GM06990 (cell line): ENCODE measurements at places on chromosomes 2 and 18.

DNA sequence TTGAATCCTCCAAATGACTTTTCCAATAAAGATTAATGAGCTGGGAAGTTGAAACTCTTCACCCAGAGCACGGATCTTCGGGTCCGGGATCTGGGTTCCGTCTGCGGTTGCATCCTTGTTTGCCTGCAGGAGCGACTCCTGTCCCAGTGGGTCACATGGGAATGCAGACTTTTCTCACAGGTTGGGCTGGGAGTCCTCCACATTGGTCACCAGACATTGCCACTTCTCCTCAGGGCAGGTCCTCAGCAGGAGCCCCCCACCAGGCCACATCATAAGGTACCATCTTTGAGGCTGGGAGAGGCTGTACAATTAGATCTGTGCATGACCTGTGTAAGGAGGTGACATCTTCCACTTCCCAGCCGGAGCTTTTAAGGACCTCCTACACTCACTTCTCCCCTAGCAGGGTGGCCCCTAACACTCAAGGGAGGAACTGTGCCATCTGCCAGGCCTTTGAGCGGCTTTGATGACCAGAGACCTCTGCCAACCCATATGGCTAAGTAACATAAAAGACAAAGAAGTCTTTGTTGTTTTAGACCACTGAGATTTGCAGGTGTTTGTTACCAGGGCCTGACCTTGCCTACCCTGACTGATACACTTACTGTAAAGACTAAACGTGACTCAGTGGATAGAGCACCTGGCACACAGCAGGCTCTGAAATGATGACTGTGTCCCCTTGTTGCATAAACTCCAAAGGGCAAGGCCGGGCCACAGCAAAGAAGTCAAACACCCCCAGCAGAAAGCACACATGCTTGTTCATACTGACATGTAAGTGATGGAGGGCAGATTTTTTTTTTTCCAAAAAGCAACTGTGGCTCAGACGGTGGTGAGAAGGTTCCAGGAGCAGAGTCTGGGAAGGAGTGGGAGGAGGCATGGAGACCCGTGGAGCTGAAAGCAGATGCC, 7.9 kb upstream of the TEX51 start:
- DNase-seq, result no peak

GRCh38 chr2:4499316-4500030, 796.1 kb downstream of the DCDC2C start:
- DNase-seq, result no peak

GRCh38 chr2:135985826-135986393, 484 bp upstream of the DARS1 start:
- no peak for DNase-seq

GRCh38 chr2:156447761-156448160, 11.6 kb downstream of the GPD2 start:
- DNase-seq, result no peak

DNA sequence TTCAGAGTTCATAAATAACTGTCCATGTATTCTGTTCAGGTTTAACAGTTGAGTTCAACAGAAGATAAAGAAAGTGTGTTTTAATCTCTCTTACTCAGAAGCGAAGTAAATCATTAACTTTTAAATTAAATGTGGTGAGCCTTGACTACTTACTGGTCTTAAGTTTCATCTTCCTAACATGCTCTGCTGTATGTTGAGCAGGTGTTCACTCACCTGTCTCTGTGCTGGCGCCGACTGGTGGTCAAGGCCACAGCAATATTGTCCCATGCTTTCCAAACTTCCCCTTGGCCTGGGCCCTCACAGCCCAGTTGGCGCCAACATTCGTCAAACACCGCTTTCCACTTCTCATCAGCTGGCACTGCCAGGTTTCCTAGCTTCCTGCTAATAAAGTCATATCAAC, 17.0 kb upstream of the MPP4 start:
- no peak for DNase-seq
